ENCODE measurements at places on chromosomes 2 and 18.

DNA sequence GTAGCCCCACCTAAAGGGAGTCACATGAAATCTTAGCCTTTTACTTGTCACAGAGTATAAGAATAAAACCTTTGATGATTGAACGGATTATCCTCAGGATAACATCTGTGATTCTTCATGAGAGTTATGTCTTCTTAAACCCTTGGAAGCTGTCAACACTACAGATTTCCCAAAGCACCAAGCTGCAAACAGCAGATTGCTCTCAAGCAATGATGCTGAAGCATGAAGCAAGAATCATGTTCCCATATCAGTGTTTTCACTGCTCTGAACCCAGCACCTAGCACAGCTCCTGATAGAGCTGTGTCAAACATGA is 47.6 kb upstream of the CELF4 start:
- no peak for DNase-seq

- no peak for DNase-seq
These were observed 97.9 kb downstream of the ACKR3 start for GRCh38 chr2:236667526-236667925.

GRCh38 chr2:238589591-238590460 is 163.1 kb downstream of the ASB1 start:
- DNase-seq: no peak

DNA sequence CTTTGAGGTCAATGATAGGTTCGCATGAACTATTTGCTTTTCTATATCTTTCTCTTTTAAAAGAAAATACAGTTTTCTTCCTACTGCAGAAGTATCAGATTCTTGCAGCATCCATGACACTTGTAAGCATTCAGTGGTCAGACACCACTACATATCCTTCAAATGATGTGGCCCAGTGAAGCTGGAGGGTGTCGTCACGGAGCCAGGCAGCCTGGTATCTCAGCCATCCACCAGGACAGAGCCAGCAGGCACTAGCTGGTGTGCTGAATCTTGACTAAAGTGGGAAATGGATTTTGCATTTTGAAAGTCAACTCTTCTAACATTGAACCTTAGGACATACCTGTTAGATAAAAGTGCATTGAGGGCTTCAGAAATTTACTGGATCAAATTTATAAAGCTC is 5.4 kb downstream of the KLHL14 start:
- DNase-seq: no peak

- DNase-seq: no peak
These were observed 980.3 kb upstream of the CDH2 start for GRCh38 chr18:29157057-29157780.
